ENCODE measurements at places on chromosomes 12 and 14.

- DNase-seq: no peak
Observed at GRCh38 chr14:45112896-45113781, 21.1 kb downstream of the FKBP3 start.

DNA sequence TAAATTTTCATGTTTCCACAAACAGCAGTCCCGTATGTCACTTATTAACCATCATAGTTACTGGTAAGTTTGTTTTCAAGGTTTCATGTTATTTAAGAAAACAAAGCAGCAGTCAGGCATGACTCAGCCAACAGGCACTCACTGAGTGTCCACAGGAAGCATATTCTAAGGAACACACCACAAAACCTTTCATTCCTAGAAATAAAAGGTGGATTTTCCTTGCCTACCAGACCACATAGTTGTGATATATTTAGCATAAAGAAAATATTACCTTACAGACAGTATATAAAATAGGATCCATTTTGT lies 143.3 kb upstream of the AVPR1A start:
- no peak for DNase-seq

GRCh38 chr12:100608776-100609175 lies 35.3 kb downstream of the GAS2L3 start:
- DNase-seq: no peak

DNA sequence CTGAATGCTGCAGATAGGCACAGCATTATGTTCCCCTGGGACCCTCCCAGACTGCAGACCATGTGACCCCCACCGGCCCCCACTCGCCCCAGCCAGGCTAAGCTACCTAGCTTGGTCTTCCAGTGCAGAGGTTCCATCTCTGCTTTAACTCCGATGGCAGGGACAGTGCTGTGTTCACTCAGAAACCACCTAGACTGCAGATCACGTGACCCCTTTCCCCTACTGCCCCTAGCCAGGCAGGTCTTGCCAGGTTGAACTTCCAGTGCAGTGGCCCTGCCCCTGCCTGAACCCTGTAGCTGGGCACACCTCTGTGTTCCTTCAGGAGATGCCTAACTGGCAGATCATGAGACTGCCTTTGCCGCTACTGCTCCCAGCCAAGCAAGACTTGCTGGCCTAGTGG lies 1116.2 kb downstream of the FLRT2 start:
- no peak for DNase-seq

- DNase-seq: no peak
Observed at GRCh38 chr12:117662220-117662619, 300.8 kb upstream of the NOS1 start.

GRCh38 chr12:31915446-31915845 lies 43.8 kb upstream of the RESF1 start:
- DNase-seq: no peak

- DNase-seq: no peak
Observed at GRCh38 chr12:42903736-42904135, 314.2 kb upstream of the PRICKLE1 start.

DNA sequence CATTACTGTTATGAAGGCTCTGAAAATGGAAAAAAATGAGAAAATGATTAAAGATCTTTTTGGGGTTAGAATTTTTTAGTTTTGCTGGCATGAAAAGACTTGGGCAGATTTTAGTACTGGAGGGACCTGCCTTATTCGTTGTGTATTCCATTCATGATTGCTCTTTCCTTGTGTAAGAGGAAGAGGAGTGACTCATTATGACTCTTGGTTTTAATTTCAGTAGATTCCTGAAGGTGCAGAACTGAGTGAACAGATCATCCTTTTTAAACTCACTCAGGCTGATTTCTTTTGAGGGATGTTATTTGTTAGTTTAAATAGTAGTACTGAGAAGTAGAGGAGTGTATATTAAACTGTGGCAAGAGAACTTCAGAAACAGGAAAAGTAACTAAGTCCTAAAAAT lies 41.6 kb downstream of the AKAP6 start:
- DNase-seq: no peak

GRCh38 chr14:24908592-24909236 lies 141.2 kb downstream of the STXBP6 start:
- DNase-seq: no peak

GRCh38 chr12:55703288-55703687 lies 4.4 kb downstream of the ITGA7 start:
- no peak for DNase-seq

DNA sequence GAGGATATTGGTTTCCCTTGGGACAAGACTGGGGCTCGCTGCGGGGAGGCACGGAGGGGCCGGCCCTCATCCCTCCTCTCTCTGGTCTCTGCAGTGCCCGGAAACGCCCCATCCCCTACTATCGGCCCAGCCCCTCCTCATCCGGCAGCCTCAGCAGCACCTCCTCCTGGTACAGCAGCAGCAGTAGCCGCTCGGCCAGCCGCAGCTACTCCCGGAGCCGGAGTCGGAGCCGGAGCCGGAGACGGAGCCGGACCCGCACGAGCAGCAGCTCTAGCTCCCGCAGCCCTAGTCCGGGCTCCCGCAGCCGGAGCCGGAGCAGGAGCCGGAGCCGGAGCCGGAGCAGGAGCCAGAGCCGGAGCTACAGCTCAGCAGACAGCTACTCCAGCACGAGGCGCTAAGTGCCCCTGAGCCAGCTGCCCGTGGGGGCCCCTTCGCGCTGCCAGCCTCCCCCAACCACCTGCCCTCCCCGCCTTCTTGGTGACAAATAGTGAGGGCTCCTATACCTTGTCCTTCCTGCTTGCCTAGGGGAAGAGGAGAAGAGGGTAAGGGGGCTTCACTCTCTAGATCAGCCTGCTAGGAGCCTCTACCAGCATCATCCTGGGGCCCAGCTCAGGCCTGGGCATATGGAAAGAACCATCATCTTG lies 22.2 kb upstream of the HSPB8 start:
- no peak for DNase-seq

DNA sequence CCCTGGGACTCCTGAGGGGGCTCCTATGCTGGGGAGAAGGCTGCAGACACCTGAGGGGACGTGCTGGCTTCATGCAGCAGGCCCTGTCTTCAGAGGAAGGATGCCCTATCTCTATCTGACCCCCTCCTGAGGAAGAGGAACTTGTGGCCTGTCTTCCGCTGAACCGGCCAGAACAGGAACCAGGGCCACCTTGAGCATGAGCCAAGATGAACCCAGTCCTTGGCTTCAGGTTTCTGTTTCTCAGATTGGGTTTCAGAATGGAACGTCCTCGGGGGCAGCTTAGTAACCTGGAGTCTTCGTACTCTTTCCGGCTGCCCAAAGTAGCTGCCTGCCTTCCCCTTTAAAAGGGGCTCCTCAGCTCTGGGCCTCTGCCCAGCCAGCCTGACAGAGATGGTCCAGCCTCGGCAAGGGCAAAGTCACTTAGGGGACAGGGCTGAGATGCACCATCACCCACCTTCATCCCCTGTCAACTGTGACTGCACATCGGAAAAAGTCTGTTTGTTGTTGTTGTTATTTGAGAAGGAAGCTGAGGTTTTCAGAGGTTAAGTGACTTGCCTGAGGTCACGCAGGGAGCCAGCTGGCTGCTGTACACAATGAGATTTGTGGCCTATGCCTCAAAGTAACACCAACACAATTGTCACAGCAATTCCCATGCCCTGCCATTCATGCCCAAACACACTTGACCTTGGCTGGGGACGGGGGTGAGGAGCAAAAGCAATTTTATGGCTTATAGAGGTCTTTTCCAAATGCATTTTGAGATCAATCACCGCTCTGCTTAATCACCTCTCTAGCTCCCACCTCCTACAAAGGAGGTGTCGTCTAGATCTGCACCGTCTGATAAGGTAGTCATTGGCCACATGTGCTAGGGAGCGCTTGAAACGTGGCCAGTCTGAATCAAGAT lies 13.4 kb downstream of the ASB2 start:
- DNase-seq: no peak

DNA sequence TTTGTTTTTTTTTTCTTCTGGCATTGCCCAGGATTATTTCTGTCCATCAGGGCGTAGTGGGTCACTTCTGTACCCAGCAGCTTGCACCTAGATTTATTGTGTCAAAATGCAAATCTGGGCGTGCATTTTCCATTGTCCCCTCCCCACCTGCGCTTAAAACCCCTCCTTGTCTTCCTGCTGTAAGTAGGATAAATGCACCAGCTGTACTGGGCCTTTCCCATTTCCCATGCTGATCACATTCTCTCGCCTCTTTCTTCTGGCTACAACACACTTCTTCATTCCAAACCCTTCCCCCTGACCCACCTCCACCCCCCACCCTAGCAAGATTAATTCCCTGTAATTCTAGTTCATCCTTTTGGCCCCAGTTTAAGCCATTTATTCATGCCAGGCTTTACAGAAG lies 128.0 kb downstream of the ETV6 start:
- DNase-seq: no peak

- no peak for DNase-seq
Observed at GRCh38 chr12:125944446-125944845, 879.2 kb downstream of the AACS start.

GRCh38 chr12:91311081-91311480 lies 128.5 kb upstream of the DCN start:
- DNase-seq: no peak

DNA sequence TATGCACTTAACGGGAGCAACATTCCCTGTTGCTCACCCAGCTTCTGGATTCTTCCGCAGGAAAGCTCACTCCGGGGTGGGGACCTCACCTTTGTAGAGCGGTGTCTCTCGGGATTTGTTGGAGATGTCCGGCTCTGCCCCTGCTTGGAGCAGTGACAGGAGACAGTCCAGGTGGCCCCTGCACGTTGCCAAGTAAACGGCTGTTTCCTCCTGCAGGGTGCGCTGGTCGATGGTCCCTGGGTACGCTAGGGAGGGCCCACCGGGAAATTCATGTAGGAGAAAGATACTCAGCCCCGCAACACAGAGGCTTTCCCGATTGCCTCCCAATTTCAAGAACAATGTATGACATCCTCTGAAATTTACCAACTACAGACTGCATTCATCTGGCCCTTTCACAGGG lies 23.1 kb downstream of the ASB2 start:
- no peak for DNase-seq

- no peak for DNase-seq
Observed at GRCh38 chr12:91868054-91868453, 277.6 kb downstream of the BTG1 start.

GRCh38 chr12:5965950-5966383 lies 20.9 kb upstream of the ANO2 start:
- no peak for DNase-seq

DNA sequence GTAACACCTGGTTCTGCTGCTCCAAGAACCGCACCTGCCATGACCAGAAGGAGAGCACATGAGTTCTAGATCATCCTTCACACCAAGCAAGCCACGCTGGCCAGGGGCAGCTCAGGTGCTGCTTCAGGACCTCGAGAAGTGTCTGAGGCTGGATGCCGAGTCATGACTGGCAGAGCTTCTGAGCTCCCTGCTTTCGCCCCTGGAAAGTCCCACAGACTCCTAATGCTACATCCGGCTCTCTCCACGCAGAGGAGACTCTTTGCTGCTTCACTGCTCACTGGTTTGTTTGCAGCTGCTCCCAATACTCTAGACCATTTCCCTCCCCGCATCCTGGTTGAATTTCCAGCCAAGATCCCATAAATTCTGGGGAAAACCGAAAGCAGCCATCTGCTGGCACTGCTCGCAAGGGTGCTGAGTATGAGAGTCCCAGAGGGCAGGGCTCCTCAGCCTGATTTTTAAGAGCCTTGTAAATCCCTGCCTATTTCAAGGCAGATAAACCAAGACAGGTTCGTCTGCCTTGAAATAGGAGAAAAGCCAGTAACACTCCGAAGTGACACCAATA lies 1.4 kb downstream of the KRT2 start:
- no peak for DNase-seq

DNA sequence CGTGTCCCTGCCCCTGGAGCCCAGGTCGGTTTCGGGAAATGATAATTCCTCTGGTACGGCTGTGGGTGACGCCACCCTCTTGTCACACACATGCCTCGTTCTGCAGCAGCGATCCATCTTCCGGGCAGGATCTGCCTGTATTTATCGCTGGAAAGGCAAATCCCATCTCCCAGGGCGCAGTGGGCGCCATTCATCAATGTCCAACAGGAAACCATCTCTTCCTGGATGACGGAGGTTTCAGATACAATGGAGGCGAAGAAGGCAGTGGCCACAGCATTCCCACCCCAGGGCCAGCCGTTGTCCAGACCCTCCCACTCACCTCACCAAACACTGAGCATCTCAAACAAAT lies 74.2 kb downstream of the NOC4L start:
- no peak for DNase-seq

DNA sequence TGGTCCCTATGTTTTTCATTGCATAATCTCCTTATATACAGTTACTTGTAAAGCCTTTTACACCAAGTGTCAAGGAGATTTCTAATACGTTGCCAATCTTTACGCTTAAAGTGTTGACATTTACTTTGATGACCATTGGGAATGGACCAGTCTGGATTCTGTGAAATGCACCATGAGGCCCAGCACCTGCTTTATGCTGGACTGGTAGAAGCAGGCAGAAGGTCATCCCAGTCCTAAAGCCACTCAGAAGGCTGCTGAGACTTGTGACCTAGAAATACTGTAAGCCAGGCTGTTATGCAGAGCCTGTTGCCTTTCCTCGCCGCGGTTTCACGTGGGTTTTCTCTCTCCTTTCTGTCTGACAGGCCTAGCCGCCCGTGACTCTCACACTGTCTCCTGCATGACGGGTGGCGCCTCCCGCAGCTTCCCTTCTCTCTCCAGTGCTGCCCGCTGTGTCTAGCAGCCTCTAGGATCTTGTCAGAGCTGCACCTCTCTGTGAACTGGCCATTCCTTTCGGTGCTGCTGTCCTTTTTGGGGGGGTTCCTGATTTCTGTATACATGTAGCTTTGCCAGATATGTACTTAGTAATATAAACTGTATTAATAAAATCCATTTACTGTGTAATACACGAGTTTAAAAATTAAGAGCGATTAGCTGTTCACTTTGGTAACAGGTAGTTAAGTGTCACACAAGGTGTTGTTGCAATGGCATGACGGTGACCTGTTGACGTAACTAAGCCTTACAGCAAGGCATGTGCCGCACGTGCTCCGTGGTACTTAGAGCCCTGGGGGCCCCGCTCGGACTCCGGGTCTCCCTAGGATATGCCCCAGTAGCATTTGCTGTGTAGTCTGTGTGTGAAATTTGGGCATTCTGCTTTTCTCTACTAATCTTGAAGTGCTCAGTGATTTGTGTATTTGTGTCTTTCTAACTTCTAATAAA lies 29.7 kb downstream of the XRCC3 start:
- no peak for DNase-seq

GRCh38 chr12:124560146-124560890 lies 7.1 kb downstream of the NCOR2 start:
- no peak for DNase-seq

DNA sequence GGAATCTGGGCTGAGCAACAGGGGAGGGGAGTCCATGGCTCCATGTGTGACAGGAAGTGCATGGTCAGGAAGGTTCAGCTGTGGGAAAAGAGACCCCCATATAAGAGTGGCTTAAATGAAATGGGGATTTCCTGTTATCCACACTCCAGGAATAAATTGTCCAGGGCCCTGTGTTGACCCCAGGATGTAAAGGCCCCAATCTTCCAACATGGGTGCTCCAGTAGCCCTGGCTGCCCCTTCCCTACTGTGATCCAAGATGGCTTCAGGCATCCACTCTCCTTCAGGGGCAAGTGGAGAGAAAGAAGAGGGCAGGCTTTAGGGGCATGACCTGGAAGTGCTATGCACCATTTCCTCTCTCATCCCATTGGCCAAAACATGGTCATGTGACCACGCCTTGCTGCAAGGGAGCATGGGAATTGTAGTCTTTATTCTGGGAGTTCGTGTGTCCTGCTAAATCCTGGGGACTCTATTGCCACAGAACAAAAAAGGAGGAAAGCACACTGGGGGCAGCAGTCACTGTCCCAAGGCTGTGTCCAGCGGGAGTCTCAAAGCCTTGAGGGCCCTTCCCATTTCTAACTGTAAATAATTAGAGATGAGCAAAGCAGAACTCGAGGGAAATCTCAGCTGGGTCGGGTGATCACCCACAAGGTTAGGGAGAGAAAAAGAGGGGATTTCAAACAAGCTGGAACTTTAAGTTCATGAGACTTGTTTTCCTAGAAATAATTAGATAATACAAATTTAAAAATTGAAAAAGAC lies 289.2 kb downstream of the ADGRD1 start:
- no peak for DNase-seq
